ENCODE measurements at places on chromosomes 5 and 9.

GRCh38 chr5:55306641-55307382 is 682 bp downstream of the DHX29 start:
- no peak for DNase-seq

DNA sequence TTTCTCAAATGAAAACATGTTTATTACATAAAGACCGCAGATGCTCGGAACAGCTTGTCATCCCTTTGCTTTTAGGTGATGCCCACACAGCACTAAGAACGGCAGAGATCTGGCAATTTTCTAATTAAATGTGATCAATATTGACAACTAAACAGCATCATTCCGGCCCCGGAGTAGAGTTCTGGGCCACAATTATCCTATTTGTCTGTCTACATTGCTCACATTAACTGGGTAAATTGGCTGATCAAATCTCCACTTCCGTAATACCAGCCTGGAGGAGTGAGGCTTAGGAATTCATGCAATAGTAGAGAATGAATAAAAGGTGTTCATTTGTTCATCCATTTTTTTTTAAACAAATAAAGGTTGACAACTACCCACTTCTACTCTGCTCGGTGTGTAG is 245.1 kb upstream of the C9orf72 start:
- no peak for DNase-seq

DNA sequence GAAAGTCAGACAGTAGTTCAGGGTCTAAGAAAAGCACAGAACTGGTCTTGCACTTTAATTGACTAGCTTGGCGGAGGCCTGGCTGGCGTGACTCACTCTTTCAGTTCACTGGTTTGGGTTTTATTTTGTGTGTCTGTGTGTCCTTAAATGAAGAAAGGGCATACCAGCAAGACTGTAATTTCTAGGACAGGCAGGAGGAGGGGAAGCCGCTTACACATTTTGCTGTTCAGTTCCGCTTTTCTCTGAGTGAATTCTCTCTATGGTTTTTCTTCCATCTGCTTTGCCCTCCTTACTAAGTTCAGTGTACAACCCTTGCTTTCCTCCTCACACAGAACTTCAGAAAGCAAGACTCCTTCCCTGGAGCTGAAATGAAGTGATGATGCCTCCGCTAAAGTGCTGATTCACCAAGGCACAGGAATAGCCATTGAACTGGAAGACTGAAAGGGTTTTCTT is 150.8 kb downstream of the MEF2C start:
- no peak for DNase-seq

GRCh38 chr9:108047264-108047663 is 557.7 kb upstream of the KLF4 start:
- DNase-seq = no peak

DNA sequence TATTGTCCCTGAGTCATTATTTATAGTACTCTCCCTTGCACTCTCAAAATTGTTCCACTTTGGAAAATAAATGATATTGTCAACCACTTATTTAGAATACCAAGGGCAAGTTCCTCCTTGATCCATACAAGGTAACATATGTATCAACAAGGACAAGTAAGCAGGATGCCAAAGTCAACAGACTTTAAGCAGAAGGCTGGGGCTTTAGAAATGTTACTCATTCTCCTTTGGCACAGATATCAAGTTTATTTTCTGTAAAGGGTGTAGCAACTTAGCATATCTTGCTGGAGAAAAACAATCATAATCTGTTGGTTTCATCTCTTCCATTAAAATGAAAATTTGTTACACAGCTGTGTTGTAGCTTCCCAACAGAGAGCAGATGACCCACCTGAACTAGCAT is 248.7 kb upstream of the SLC30A5 start:
- no peak for DNase-seq

- no peak for DNase-seq
Observed at GRCh38 chr5:85814596-85814995, 803.1 kb upstream of the COX7C start.

GRCh38 chr5:42531611-42532010 is 108.4 kb downstream of the GHR start:
- no peak for DNase-seq

- DNase-seq = no peak
Observed at GRCh38 chr5:167167191-167167795, 1124.2 kb upstream of the WWC1 start.

DNA sequence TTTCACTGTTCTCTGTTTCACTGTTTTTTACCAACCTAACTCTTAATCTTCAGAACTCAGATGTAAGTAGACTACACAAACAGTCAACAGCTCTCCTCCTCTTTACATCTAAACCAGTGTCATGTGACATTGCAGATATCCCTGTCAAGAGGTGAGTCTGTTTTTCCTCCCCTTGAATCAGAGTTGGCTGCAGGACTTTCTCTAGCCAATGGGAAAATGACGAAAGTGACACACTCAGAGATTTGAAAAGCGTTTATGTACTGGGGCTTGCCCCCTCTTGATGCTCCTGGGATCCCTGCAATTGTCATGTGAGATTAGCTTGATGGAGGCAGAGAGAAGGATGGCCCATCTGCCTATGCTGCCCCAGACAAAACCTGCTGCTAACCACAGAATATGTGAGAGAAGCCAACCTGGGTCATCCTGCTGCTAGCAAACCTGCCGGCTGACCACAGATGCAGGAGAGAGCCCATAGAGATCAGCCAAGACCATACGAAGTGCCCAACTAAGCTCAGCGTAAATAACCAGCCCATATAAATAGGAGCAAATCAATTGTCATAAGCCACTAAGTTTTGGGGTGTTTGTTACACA is 111.1 kb downstream of the ASTN2 start:
- DNase-seq = no peak

- DNase-seq = no peak
Observed at GRCh38 chr5:14793851-14794250, 77.7 kb downstream of the ANKH start.

DNA sequence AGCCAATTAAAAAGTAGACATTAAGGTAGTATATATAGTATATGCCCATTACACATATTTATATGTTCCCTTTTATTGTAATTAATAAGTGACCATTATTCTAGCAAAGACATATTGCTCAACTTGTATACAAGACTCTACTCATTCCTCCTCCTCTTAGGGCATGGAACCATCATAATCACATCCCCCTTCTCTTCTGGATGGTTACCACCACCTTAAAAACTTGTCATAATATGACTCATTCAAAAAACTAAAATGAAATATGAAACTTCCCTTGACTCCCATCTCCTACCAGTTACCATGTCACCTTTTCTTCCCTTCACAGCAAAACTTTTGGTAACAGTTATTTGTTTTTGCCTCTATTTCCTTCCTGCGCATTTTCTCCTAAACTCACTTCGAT is 438.7 kb downstream of the KDM4C start:
- no peak for DNase-seq

DNA sequence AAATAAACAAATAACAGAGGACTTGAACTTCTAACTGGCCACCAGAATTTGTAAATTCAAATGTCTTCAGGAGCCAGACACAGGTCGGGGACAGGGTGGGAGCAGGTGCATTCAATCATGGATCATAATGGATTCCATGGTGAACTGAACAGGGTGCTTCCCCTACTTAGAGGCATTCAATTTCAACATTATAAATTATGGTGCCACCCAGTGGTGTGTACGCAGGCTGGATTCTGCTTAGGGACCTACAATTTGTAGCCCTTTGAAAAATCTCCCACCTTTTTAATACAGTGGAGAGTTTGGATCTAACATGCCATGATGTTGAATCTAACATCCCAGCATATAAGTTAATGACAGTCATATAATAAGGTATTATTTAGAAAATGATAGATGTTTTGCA is 22.3 kb downstream of the KLF9 start:
- DNase-seq = no peak

- no peak for DNase-seq
Observed at GRCh38 chr5:90640484-90641059, 82.0 kb downstream of the ADGRV1 start.

GRCh38 chr5:6432206-6432605 is 16.5 kb upstream of the UBE2QL1 start:
- DNase-seq = no peak

DNA sequence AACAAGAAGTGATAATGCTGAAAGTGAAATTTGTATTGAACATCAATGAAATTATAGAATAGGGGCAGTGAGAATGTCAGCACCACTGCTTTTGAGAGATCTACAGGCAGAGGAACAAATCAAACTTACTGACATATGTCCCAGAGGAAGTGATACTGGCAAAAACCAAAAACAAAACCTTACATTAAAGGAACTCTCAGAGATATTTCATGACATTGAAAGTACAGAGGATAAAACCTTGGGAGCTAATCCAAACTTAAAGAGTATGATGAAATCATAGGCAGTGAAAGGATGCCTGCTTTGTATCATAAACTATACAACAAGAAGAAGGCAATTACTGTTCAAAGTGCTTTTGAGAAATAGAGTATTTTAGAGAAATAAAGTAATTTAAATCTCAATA is 90.4 kb upstream of the SV2C start:
- no peak for DNase-seq

- no peak for DNase-seq
Observed at GRCh38 chr5:164341056-164341619, 835.7 kb downstream of the MAT2B start.

DNA sequence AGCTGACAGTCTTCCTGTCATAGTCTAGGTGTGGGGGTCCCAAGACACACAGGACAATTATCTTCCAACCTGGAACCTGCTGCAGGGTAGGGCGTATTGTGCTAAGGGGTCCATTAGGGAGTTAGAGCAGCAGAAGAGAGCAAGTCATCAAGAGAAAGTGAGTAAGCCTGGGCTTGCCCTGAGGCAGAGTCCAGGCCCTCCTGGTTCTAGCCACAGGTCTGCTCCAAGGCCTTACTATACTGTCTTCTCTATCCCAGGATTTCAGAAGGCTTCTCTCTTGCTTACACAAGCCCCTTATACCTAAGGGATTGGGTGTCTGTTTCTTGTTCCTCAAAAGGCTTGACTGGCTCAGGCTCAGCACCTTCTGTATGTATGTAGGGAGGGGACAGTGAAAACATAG is 7.7 kb downstream of the P4HA2 start:
- no peak for DNase-seq

GRCh38 chr5:95850391-95850894 is 27.9 kb upstream of the GLRX start:
- DNase-seq = no peak

- no peak for DNase-seq
Observed at GRCh38 chr9:121246821-121247561, 21.0 kb upstream of the GSN start.

GRCh38 chr5:150570333-150570732 is 62.4 kb downstream of the NDST1 start:
- DNase-seq = no peak

- DNase-seq = no peak
Observed at GRCh38 chr9:121631115-121631514, 20.3 kb upstream of the DAB2IP start.

DNA sequence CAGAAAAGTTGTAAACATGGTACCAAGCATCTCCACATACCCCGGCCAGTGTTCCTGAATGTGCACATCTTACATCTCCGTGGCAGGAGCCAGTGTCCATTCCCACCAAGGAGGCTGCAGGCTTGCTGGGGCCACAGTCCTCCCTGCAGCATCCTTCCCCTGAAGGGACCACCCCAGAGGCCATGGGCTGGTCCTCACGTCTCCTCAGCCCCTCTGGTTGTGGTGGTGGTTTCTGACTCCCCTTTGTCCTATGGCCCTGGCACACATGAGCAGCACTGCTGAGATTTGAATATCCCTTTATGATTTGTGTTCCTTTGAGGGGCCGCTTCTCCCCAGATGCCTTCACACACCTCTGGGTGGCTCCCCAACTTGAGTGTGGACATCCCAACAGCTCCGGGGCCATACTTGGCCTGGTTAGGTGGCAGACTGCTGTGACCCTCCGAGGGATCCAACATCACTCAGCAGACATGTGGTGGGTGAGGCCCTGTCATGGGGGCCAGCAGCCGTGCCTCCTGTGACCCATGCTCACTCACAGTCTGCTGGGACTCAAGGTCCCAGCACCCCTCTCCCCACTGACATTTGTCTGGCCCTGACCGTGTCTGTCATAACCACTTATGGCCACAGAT is 14.3 kb downstream of the PHF2 start:
- DNase-seq = no peak
